ENCODE measurements at places on chromosomes 1 and 21.

DNA sequence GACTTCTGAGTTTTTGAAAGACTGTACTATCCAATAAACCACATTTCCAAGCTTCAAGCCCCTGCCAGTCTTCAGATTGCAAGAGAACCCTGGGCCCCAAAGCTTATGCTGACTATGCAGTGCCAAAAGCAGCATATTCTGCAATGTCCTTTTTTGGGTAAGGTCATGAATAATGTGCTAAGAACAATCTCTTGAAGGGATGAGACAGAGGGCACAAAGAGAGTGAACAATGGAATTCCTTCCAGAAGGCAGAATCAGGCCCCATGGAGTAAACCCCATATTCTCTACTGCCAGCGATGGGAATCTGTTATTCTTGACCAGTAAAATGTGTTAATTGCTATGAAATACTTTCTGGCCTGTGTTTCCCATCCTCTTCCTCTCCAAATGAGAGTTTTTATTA, 190.4 kb downstream of the RGS7 start:
- no peak for DNase-seq

DNA sequence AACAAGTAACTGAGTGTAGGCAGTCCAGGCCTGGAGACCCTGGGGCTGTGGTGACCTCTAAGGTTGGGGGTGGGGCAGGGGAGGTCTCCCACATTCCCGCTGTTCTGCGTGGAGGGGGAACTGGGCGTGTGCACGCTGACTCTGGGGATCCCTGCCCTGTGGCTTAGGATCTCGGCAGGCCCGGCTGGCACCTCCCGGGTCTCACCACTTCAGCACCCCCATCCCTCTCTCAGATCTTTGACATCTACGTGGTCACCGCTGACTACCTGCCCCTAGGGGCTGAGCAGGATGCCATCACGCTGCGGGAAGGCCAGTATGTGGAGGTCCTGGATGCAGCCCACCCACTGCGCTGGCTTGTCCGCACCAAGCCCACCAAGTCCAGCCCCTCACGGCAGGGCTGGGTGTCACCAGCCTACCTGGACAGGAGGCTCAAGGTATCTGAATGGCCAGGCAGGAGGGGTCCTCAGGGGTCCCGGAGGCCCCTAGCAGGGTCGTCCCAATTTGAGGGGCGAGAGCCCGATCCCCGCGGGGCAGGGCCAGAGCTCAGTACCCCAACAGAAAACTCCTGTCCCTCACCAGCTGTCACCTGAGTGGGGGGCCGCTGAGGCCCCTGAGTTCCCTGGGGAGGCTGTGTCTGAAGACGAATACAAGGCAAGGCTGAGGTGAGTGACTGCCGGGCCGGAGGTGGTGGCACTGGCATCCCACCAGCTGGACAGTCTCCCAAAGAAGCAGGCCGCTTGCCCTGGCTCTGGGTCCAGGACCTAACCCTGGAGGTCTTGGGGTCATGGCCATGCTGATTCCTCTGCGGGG, 68.7 kb downstream of the TRIM11 start:
- DNase-seq: no peak

- DNase-seq: no peak
Measured at GRCh38 chr1:18413541-18414305, 67.0 kb upstream of the KLHDC7A start.

- no peak for DNase-seq
Measured at GRCh38 chr21:41827951-41828883, 50.9 kb downstream of the PRDM15 start.

DNA sequence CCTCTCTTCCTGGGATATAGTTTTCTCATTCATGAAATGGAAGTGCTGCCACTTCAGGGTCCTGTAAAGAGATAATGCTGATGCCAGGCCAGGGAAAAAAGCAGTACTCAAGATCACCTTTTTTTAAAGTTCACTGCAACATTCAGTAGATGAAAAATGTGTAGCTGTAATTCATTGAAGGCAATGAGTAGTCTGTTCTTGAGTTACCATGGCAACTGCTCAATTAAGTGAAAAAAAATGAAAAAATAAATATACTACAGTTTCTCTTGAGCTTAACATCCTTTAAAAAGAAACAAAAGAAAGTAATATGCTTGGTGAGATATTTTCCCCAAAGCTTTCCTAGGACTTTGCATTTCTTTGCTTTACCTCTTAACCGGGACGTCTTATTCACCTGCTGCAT, 183.3 kb downstream of the AK5 start:
- DNase-seq: no peak

GRCh38 chr1:108627256-108627655, 33.6 kb downstream of the HENMT1 start:
- DNase-seq: no peak

- DNase-seq: no peak
Measured at GRCh38 chr1:179120736-179121135, 38.9 kb downstream of the TOR3A start.

DNA sequence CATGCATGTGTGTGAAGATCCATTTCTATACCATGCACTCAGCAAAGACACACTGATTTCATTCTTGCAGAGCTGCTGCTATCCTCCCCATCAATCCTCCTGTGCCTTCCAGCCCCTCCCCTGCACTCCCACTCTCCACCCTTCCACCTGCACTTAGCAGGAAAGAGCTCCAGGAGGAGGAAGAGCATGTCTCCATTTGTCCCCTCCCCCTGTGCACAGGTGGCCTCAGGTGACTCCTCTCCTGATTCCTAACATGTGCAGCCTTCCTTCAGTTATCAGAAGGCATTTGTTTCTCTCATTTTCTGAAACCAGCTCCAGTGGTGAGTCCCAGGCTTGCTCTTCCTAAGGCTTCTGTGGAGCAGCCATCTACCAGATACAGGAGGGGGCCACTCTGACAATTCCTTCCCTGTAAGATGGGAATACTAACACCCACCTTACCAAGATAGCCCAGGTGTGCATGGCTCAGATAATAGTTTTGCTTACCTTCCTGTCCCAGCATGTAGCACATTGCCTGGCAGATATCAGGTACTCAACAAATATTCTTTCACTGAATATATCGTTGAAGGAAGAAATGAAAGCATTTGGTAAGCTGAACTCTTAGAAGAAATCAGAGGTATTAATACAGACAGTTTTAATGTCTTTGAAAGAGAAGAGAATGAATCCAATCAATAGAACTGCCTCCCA, 21.9 kb upstream of the FAM3B start:
- no peak for DNase-seq

DNA sequence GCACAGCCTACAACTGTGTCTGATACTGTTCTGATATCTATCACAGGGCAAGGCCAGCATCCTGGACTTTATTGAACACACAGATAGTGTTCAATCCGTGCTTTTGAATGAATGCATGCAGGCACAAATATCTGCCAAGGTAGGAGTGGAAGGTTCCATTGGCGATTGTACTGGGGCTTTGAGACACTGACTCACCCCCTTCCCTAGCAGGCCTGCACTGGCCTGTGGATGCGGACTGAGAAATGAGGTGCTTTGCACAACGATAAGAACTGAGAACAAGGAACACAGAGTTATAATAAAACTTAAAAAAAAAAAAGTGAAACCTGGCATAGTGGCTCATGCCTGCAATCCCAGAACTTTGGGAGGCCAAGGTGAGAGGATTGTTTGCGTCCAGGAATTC, 62.4 kb upstream of the NGF start:
- DNase-seq: no peak

DNA sequence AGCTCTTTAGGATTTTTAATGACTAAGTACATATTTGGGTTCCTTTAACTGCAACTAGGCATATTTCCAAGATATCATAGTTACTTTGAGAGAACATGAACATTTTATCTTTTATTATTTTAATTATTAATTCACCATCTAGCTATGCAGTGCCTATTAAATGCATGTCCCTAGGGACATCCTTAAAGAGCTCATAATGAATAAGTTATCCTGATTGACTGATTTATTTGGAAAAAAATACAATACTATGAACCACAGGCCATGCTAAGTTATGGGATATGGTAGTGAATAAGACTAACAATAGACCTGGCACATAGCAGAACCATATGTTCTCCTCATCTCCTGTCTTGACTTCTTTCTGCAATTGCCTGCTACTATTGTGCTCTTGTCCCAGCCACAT, 16.4 kb upstream of the C1orf105 start:
- DNase-seq: no peak

- no peak for DNase-seq
Measured at GRCh38 chr1:74686928-74687327, 13.3 kb upstream of the ERICH3 start.

- DNase-seq: no peak
Measured at GRCh38 chr1:21051177-21051825, 125.4 kb downstream of the EIF4G3 start.

- no peak for DNase-seq
Measured at GRCh38 chr1:243842161-243842560, 7.9 kb downstream of the AKT3 start.

DNA sequence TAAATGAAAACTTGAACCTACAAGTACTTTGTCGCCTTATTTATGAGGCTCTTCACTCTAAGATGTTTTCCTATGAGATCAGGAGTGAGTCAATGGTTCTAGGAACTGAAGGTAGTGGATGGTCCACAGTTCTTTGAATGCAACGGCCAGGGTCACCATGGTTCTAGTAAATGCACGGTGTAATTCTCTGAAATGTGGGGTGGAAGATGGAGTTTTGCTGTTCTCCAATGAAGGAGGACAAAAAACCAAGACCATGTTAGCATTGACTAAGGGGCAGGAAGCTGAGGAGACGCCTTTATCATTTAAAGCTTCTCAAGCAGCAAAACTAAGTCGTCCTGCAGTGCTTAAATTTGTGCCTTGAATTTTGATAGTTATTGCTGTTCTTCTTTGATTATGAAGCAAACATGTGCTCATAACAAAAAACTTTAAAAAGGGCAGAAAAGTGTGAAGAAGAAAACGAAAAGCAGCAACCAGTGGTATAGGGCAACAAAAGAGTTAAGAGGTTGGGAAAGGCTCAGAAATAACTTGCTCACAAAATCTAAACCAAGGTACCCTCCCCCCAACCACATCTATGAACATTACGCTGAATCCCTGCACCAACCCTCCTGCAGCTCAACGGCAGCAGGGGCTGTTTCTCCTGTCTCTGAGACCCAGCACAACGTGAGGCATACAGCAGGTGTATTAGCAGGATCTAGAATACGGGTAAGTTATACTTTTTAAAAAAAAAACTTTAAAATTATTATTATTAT, 85.0 kb downstream of the MRPL37 start:
- DNase-seq: no peak

- no peak for DNase-seq
Measured at GRCh38 chr1:221874285-221875003, 132.6 kb upstream of the DUSP10 start.

- no peak for DNase-seq
Measured at GRCh38 chr1:65525266-65526048, 105.0 kb downstream of the LEPR start.

GRCh38 chr21:40886931-40887330, 40.0 kb upstream of the DSCAM start:
- DNase-seq: no peak

DNA sequence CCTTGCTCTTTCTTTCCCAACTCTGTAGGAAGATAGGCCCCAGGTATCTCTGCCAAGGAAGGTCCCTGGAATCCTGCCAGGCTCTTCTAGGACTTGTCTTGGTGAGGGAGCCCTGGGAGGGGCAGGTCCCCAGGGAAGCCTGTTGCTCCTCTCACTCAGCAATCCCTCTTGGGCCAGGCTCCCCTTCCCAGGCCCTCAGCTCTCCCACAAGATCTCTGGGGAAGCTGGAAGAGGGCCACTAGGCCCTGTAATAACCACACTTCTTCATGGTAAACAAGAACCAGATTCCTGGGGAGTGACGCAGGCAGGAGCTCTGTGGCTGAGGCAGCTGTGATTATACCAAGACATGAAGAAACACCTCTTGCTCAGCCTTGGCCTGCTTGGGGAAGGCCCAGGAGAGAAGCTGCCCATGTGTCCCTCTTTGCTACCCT, 9.9 kb upstream of the MAPKAPK2 start:
- no peak for DNase-seq

- DNase-seq: no peak
Measured at GRCh38 chr1:204074274-204075138, 1.6 kb downstream of the SOX13 start.

DNA sequence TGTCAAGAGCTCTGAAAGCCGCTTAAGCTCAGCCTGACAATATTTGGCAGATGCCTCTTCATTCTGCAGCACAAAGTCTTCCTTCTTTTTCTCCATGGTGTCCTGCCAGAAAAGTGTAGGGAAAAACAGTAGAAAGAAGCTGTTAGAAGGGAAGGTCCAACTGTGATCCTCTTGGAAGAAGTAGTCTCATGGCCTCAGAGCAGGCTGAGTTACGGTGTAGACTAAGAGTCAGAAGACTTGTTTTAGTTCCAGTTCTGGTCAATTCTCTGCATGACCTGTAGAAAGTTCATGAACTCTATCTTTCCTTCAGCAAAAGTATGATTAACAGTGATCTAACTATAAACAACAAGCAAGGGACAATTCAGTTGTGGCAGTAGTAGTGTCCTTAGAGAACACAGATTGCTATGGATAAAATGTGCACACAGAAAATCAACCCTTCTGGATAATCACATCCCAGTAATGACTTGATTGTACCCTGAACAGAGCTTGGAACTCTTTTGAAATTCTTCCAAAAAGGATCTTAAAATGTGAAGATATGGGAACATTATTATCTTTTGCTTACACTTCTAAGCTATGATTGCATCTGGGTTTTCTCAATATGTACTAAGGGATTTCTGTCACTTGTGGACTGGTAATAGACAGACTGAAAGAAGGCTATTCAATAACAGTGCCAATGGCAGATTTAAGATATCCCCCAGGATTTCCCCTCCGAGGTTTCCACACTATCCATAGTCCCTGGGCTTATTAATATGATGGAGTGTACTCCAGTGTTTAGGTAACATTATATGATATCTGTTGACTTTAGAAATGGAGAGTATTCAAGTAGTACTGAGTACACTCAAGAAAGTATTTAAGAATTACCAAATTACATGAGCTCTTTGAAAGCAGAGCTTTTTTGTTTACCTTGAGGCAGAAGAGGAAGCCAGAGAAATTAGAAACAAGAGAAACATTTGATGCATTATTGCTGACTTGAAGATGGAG, 22.1 kb upstream of the GBP2 start:
- no peak for DNase-seq

DNA sequence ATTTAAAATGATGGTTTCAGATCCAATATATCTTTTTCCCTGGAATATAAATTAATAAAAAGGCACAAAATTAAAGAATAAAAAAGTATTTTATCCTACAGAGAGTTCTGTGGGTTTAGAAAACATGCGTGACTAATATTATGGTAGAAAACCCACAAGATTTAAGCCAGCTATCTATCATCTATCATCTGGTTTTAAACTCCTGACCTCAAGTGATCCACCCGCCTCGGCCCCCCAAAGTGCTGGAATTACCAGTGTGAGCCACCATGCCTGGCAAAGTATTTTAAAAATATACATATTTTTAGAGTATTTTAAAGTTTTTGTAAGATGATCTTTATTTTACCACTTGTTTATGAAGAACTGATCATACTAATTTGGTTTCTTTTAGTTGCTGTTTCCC, 79.5 kb downstream of the NRIP1 start:
- DNase-seq: no peak

- no peak for DNase-seq
Measured at GRCh38 chr1:198628067-198628455, 10.8 kb upstream of the PTPRC start.
